Stimulated activated CD8-positive, alpha-beta memory T cell treated with anti-CD3 and anti-CD28 coated beads, Interleukin-15, amount 100 ng/mL, for 48 hours (primary cell): ENCODE measurements at places on chromosomes 5 and 9.

GRCh38 chr5:124236361-124237205 is 509.9 kb downstream of the ZNF608 start:
- DNase-seq: no peak

DNA sequence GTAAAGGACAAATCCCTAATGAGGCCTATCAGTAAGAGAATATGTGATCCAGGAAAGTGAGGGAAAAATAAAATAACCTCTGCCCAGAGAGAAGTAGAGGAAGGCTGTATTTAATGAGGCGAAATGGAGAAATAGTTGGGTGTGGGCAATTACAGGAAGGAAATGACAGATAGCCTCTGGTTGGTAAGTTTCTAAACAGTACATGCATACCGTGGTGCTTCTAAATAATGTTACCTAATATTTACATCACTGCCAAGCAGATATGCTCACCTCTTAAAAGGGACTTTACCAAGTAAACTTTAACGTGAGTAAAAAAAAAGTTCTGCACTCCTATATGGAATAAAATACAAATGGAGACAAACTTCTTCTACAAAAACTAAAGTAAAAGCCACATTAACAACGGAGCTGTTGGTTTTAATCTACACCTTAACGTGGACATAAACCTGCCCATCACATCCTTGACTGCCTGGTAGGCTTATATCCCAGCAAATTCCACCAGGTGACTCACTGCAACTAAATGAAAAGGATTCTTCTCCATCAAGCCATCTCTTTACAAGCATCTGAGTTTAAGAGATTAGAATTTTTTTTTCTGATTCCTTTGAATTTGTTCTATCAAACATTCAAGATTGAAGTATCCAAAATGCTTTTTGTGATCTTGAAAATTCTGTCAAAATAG is 12.4 kb downstream of the NFIL3 start:
- no peak for DNase-seq

GRCh38 chr5:180858586-180858985 is 2.5 kb downstream of the ZFP62 start:
- no peak for DNase-seq

GRCh38 chr9:72753266-72753893 is 199.5 kb downstream of the ALDH1A1 start:
- DNase-seq: no peak

GRCh38 chr5:67238191-67238590 is 41.6 kb upstream of the CD180 start:
- no peak for DNase-seq

GRCh38 chr5:8756498-8757084 is 789.3 kb downstream of the SEMA5A start:
- DNase-seq: no peak
